Lung (tissue), 17 donors: ENCODE measurements at places on chromosomes 7 and 10.
A peak's percentile ranks its signal among the peaks of the same experiment; 100 is the strongest.

DNA sequence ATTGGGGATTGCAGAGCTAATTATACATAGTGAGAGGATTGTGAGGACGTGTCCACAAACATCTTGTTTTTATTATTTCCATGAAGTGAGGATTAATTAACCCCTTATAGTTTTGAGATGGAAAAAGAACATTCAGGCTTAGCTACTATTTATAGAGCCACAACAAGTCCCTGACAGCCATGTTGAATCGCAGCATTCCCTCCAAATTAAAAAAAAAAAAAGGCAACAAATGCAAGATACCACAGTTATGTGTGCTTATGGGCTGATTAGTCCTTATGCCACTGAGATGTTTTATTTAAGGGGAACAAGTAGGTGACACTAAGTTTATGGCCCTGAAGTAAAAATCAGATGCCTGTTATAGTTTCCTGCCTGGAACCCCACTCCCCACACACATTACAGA, 350.3 kb downstream of the GPAM start:
- DNase-seq = no peak

GRCh38 chr10:77925795-77926565, 575 bp downstream of the DLG5 start:
- DNase-seq = peak; percentile 61

DNA sequence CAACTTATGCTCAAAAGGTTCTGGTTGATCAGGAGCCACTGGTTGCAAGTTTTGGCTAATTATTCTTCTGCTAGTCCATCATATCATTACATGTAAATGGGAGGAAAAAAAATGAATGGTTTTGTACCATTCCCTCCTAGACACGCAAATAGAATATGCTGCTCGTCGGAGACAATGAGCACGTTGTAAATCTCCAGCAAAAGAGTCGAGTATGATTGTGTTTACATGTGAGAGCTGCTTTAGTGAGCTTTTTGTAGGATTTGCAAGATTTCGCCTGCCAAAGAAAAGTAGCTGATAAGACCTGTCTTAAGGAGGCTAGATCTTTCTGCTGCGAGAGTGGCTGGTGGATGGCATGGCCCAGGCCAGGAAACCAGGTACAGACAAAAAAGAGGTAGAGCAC, 109.0 kb downstream of the ZMYND11 start:
- no peak for DNase-seq

- DNase-seq = no peak
Observed at GRCh38 chr10:116109881-116110280, 163.1 kb downstream of the GFRA1 start.

DNA sequence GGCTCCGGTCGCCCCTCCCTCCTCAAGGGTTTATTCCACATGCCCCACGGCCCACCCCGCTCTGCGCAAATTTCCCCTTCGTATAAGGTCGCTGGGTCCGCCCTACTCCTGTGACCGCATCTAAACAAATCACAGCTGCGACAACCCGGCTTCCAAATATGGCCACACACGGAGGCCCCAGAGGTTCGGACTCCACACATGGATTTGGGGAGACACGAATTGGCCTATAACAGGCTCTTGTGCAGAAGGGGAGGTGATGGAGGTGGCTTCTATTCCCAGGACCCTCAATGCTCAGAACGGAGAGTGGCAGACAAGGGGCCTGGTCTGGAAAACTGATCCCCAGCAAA, 90.1 kb downstream of the FOXL3 start:
- DNase-seq = no peak

- no peak for DNase-seq
Observed at GRCh38 chr10:11563936-11564335, 47.5 kb downstream of the USP6NL start.

- no peak for DNase-seq
Observed at GRCh38 chr10:89916468-89917215, 215.3 kb downstream of the KIF20B start.

- no peak for DNase-seq
Observed at GRCh38 chr7:68587599-68587998, 1010.7 kb upstream of the AUTS2 start.

GRCh38 chr7:17121671-17122070, 176.8 kb upstream of the AHR start:
- DNase-seq = no peak

DNA sequence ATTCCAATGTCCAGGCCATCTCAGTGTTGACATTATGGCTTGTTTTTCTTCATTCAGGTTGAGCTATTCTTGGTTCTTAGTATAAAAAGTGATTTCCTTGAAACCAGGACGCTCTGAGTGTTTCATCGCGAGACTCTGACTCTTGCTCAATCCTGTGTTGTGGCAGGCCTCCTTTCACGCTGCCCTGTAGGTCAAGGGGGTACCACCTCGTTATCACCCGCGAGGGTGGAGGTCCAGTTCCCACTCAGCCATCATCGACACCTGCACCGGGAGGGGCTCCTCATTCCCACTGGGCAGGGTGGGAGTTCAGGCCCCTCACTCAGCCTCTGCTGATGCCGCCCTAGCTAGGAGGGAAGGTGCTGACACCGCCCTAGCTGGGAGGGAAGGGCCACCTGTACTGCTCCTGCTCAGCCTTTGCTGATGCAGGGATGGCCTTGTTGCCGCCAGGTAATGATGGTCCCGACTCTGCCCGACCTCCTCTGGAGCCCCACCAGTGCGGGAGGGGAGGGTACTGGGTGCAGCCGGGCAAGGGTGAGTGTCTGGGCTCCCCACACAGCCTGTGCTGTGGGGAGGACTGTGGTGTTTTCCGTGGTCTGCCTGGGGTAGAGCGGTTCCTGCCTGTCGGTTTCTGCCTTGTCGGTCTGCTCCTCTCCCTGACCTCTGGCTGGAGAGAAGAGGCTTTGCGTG, 16.4 kb downstream of the IQCE start:
- no peak for DNase-seq

GRCh38 chr10:91672021-91672608, 39.2 kb upstream of the PPP1R3C start:
- no peak for DNase-seq

DNA sequence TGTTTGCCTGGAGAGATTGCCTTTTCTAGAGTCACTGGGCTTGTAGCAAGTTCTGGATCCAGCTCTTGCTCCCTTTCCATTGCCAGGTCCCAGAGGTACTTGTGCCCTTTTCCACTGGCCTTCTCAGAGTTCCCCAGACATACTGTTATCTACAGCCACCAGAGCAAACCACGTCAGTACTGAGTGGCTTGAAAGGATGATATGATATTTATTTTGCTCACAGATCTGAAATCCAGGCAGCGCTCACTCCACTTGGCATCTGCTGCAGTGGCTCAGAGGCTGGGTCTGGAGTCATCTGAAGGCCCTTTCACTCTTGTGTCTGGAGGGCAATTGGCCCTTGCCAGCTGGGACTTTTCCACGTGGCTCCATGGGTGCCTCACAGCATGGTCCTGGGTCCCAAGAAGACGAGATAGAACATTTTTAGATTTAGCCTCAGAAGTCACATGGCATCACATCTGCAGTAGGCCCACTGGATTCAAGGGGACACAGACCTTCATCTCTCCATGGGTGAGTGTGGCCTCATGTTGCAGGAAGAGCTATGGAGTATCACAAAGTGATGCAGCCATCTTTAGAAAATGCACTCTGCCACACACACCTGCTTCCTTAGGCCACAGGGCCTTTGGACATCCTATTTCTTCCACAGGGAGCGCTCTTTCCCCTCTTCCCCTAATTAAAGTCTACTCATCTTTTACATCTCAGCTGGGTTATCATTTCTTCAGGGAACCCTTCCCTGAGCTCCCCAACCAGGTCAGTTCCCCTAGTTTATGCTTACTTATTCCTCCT, 22.9 kb upstream of the TCF7L2 start:
- no peak for DNase-seq

- DNase-seq = no peak
Observed at GRCh38 chr7:86920154-86920553, 139.3 kb downstream of the ELAPOR2 start.

GRCh38 chr7:152522571-152523067, 86.8 kb upstream of the KMT2C start:
- DNase-seq = peak; percentile 64

GRCh38 chr10:43680035-43680434, 31.4 kb upstream of the ZNF32 start:
- no peak for DNase-seq
